ENCODE measurements at places on chromosomes 7 and 10. TPM values are rescaled to one million over a fixed set of nuclear protein-coding genes. Genes with fewer than 3 reads are reported as not detected.

GRCh38 chr10:17128261-17128660 is 1.4 kb downstream of the CUBN start:
- no peaks in the 10 kb centered on the region for H3K4me1 ChIP-seq
- no peak overlapping the region for H3K4me3 ChIP-seq
- H3K36me3 ChIP-seq = no peaks in the 10 kb centered on the region
- no peaks in the 10 kb centered on the region for H3K27me3 ChIP-seq
- DNase-seq = no peak

GRCh38 chr7:82778021-82778420 is 334.4 kb upstream of the CACNA2D1 start:
- no peak overlapping the region for H3K27ac ChIP-seq
- no peak overlapping the region for H3K4me3 ChIP-seq
- no peaks in the 10 kb centered on the region for H3K27me3 ChIP-seq
- H3K4me1 ChIP-seq = no peaks in the 10 kb centered on the region
- H3K36me3 ChIP-seq = no peaks in the 10 kb centered on the region
- no peak for DNase-seq

- peaks cover 9% of the 10 kb centered on the region for H3K27me3 ChIP-seq
- H3K36me3 ChIP-seq = no peaks in the 10 kb centered on the region
- DNase-seq = no peak
- H3K4me1 ChIP-seq = peaks cover 18% of the 10 kb centered on the region
- no peak overlapping the region for H3K4me3 ChIP-seq
- H3K27ac ChIP-seq = no peak overlapping the region
Observed at GRCh38 chr10:88793712-88794299, 8.7 kb upstream of the LIPM start.

PDK4 gene
- total RNA-seq = not detected

GRCh38 chr7:3649678-3650440 is 348.8 kb downstream of the SDK1 start:
- no peak for DNase-seq
- H3K36me3 ChIP-seq = no peaks in the 10 kb centered on the region
- H3K27ac ChIP-seq = no peak overlapping the region
- no peak overlapping the region for H3K4me3 ChIP-seq
- no peaks in the 10 kb centered on the region for H3K4me1 ChIP-seq
- H3K27me3 ChIP-seq = no peaks in the 10 kb centered on the region

DNA sequence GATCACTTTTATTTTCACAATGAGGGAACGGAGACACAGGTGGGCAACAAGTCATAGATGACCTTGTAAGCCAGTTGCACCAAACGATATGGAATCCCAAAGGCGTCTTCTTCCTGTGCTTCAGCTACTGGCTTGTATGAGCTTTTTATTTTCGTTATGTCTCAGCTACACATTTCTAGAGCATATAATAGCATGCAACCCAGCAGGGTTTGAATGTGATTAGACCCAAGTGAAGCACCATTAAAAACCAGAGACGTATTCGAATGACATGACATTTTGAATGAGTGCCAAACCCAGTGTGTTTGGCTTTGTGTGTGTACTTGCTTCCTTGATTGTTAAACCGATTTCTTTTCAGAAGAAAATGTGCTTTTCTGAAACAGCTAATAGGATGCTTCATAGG is 963.2 kb upstream of the CELF2 start:
- no peaks in the 10 kb centered on the region for H3K4me1 ChIP-seq
- H3K27ac ChIP-seq = no peak overlapping the region

DNA sequence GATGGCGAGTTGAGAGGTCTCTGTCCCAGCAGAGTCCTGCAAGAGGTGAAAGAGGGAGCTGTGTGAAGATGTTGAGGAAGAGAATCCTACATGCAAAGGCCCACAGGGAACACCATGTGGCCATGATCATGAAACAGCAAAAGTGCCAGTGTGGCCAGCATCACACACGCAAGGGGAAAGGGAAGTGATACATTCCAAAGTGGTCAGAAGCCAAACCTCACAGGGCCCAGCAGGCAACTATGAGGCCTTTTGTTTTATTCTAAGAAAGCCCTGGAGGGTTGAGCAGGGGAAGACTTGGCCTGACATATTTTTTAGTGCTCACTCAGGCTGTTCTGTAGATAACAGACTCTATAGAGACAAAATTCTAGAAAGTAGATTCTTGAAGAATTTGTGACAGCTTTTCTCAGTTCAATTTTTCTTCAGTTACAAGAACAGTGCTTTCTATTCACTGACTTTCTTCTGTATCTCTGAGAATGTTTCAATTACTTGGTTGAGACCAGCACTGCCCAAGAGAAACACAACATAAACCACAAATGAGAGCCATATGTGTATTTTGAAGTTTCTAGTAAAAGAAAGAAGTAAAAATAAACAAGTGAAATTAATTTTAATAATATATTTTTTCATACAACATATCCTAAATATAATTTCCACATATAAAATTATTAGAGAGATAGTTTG is 82.3 kb downstream of the HTR7 start:
- H3K36me3 ChIP-seq = no peaks in the 10 kb centered on the region
- no peaks in the 10 kb centered on the region for H3K4me1 ChIP-seq
- peaks cover 2% of the 10 kb centered on the region for H3K27me3 ChIP-seq
- no peak overlapping the region for H3K4me3 ChIP-seq
- no peak for DNase-seq

- DNase-seq = no peak
- no peak overlapping the region for H3K4me3 ChIP-seq
- peaks cover 11% of the 10 kb centered on the region for H3K27me3 ChIP-seq
- H3K36me3 ChIP-seq = no peaks in the 10 kb centered on the region
Observed at GRCh38 chr10:102233997-102234396, 7.3 kb downstream of the PITX3 start.

DNA sequence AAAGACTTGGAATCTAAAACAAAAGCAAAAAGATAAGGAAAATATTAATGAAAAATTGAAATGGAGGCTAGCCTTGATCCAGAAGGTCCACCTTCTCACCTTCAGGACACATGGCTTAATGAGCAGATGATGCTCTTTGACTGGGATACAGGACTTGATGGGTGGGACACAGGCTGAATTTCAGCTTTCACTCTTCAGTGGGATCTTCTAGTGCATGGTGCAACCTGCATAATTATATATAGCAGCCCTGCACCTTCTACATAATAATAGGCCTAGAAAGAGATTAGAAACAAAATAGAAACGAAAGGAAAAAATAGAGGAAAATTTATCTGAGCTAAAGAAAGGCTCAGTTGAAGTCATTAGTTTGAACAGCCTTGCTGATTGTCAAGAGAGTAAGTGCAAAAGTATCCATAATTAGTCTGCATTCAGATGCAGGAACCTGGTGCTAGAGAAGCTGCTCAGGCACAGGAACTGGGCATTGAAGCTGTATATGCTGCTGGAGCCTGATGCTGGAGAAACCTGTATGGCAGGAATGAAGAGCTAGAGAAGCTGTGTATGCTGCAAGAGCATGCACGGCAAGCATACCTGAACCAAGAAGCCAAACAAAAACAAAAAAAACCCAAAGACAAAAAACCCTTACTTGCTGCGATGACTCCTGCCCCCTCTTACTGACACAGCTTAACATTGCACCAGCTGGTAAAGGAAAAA is 19.4 kb downstream of the MKLN1 start:
- H3K36me3 ChIP-seq = peaks cover 7% of the 10 kb centered on the region
- H3K4me3 ChIP-seq = no peak overlapping the region
- H3K27ac ChIP-seq = no peak overlapping the region
- DNase-seq = no peak
- peaks cover 27% of the 10 kb centered on the region for H3K4me1 ChIP-seq
- no peaks in the 10 kb centered on the region for H3K27me3 ChIP-seq

- DNase-seq = peak; percentile 9
- H3K36me3 ChIP-seq = no peaks in the 10 kb centered on the region
- H3K27ac ChIP-seq = no peak overlapping the region
- peak overlapping the region; percentile 64 for H3K4me3 ChIP-seq
Observed at GRCh38 chr10:58513188-58514110, 777 bp downstream of the BICC1 start.

DNA sequence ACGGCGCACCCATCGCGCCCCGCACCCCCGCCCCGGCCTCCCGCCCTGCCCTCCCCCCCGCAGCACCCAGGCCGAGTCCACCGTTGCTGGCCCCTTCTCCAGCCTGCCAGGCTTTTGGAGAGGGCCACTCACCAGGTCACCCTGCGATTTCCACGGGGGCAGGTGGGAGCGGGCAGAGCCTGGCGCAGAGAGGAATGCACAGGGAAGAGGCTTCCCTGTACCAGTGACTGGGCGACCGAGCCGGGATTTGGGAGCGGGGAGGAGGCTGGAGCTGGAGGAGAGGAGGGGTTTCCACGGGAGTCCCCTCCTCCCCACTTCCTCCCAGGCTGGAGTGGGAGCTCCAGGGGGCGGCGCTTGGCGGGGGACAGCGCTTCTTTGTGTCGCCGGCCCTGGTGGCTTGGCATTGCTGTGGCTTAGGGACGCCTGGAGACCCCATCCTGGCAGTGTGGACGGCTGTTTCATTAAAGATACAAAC is 19.3 kb downstream of the TCAF1 start:
- H3K4me3 ChIP-seq = no peak overlapping the region
- H3K27me3 ChIP-seq = peaks cover 21% of the 10 kb centered on the region
- peaks cover 3% of the 10 kb centered on the region for H3K36me3 ChIP-seq
- DNase-seq = no peak

- H3K36me3 ChIP-seq = peaks cover 55% of the 10 kb centered on the region
- H3K27ac ChIP-seq = no peak overlapping the region
- H3K27me3 ChIP-seq = no peaks in the 10 kb centered on the region
- peaks cover 15% of the 10 kb centered on the region for H3K4me1 ChIP-seq
Observed at GRCh38 chr10:822661-823367, 108.7 kb downstream of the LARP4B start.

GNGT1 gene
- not detected for total RNA-seq

DNA sequence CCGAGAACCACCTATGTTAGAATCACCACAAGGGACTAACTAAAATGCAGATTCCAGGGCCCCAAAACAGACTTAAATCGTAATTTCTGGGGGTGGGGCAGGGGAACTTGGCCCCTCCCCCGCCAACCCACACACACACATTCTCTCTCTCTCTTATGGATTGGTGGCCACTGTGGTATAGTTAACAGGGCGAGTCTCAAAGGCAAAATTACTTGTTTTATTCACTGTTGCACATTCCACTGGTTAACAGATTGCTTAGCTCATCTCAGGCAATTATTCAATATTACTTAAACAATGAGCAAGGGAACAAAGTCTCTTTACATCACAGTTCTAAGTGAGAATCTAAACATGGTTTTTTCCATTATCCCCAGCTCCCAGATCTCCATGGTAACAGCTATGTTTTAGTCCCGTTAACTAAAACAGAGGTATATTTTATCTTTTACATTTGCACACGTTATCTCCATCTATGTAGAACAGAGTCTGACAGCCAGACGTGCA is 38.5 kb downstream of the IGF2BP3 start:
- no peaks in the 10 kb centered on the region for H3K36me3 ChIP-seq
- no peak overlapping the region for H3K27ac ChIP-seq
- no peaks in the 10 kb centered on the region for H3K4me1 ChIP-seq
- no peak for DNase-seq
- peaks cover 25% of the 10 kb centered on the region for H3K27me3 ChIP-seq

DNA sequence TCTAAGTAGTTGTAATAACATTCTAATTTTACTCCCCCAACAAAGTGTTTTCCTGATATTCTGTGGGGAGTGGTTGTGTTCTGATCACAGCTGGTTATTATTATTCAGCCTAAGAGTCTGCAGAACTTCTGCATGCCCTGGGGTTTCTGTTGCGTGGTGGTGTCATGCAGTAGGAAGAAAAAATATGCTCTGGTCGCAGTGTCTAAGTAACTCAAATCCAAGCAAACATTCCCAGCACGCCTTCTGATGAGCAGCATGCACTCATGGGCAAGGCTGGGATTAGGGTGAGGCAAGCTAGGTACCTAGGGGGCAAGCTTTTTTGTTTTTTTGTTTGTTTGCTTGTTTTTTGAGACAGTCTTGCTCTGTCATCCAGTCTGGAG is 112.8 kb upstream of the KMT2E start:
- no peaks in the 10 kb centered on the region for H3K36me3 ChIP-seq
- H3K4me3 ChIP-seq = no peak overlapping the region
- no peak overlapping the region for H3K27ac ChIP-seq
- no peak for DNase-seq
- H3K4me1 ChIP-seq = peaks cover 4% of the 10 kb centered on the region
- H3K27me3 ChIP-seq = peaks cover 8% of the 10 kb centered on the region

DNA sequence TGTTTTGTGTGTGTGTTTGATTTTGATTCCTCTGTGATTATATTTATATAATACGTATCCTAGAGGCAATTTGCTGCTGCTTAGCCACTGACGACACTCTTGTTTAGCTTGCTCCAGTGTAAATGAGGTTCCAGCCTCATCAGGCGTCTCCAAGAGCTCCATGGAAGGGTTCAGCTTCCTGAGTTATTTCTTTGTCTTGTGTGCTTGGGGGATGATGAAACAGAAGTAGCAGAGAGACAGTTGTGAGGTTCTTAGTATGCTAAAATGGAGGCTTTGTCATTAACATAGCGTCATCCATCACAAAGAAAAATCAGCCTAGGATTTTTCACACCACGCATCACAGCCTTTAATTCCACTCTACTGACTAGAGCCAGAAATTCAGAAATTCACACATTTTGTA is 85.1 kb downstream of the KLF6 start:
- no peaks in the 10 kb centered on the region for H3K36me3 ChIP-seq
- no peak overlapping the region for H3K27ac ChIP-seq
- peaks cover 4% of the 10 kb centered on the region for H3K27me3 ChIP-seq
- no peaks in the 10 kb centered on the region for H3K4me1 ChIP-seq
- no peak overlapping the region for H3K4me3 ChIP-seq

NCF1 gene
- total RNA-seq = 0.73 TPM

DNA sequence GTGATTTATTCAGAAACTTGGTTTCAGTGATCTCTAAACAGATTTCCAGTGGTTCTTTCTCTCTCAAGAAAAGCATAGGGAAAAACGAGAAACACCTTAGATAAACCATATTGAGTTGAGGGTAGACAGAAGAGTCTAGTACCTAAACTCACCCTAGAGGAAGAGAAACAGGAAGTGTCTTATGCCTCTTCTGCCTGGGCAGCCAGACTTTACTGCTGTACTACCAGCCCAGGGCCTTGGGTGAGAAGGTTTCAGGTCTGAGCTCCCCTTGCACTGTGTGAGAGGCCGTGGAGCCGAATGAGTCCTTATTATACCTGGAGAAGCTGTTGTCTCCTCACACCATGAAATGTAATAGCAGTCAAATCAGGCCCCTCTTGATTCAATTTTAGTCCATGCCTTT is 18.2 kb downstream of the HIF1AN start:
- peaks cover 28% of the 10 kb centered on the region for H3K36me3 ChIP-seq
- H3K4me3 ChIP-seq = no peak overlapping the region
- no peak overlapping the region for H3K27ac ChIP-seq
- no peaks in the 10 kb centered on the region for H3K4me1 ChIP-seq
- H3K27me3 ChIP-seq = no peaks in the 10 kb centered on the region
- DNase-seq = no peak

GRCh38 chr7:130356121-130356875 is 11.7 kb downstream of the CPA5 start:
- H3K36me3 ChIP-seq = peaks cover 5% of the 10 kb centered on the region
- peaks cover 6% of the 10 kb centered on the region for H3K4me1 ChIP-seq
- no peak for DNase-seq
- no peak overlapping the region for H3K4me3 ChIP-seq
- no peak overlapping the region for H3K27ac ChIP-seq

DNAJB12 gene
- 18.9 TPM for total RNA-seq

Data from activated CD4-positive, alpha-beta memory T cell treated with anti-CD3 and anti-CD28 coated beads for 36 hours (primary cell).